Heart right ventricle (tissue), 16 donors: ENCODE measurements at places on chromosomes 3 and 15. TPM values are rescaled to one million over a fixed set of nuclear protein-coding genes. Genes with fewer than 3 reads are reported as not detected.

FAM107A gene
- total RNA-seq = 149 TPM

GRAMD1C gene
- total RNA-seq = 1.2 TPM

GRCh38 chr15:55802600-55803376 lies 59.8 kb upstream of the PRTG start:
- no peak for DNase-seq

C3orf20 gene
- 0.16 TPM for total RNA-seq

- no peak for DNase-seq
Observed at GRCh38 chr3:187808527-187808895, 63.2 kb upstream of the BCL6 start.

CATSPER2 gene
- 1.2 TPM for total RNA-seq

DNA sequence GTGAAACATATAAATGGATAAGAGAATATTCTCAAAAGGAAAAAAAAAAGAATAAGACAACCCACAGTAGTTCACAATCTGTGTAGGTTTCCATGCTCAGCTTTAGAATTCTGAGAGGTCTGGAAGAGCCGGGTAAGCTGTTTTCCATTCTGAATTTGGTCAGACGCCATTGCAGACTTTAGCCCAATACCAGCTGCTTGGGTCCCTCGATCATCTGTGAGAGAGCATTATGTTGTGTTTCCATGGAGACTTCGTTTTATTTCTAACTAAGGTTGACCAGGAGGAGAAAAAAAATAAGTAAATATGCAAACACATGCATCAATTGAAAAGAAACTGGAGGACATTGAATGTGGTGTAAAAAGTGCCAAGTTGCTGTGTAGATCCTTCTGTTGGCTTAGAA lies 25.5 kb downstream of the KCNAB1 start:
- no peak for DNase-seq

DNA sequence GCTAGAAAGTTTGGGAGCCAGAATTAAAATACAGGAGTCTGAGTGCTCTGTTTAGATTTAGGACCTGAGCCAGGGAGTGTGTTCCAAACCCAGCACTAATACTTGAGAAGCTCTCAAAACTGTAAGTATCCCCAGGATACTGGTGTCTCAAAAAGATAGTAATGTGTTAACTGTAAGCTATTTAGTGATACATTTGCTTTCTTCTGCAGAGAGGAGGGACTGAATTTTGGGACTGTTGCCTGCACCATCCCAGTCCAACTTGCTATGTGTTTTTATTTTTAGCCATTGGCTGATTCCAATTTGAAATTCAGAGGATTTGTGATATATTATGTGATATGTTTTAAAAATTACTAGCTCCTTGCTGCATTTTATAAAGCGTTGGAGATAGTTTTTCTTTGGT lies 31.5 kb downstream of the UBE2E1 start:
- no peak for DNase-seq

- no peak for DNase-seq
Observed at GRCh38 chr3:104190681-104191080, 1176.0 kb upstream of the ALCAM start.

IL17RD gene
- 3.3 TPM for total RNA-seq

GRCh38 chr3:52532838-52533622 lies 627 bp downstream of the NT5DC2 start:
- peak; percentile 47 for DNase-seq

GRCh38 chr3:63450023-63450422 lies 171.9 kb downstream of the SYNPR start:
- no peak for DNase-seq
